ENCODE measurements at places on chromosomes 5 and 9. TPM values are rescaled to one million over a fixed set of nuclear protein-coding genes. Genes with fewer than 3 reads are reported as not detected.

GRCh38 chr9:79884546-79884945 is 312.8 kb downstream of the TLE4 start:
- H3K27ac ChIP-seq = no peak overlapping the region
- DNase-seq = no peak
- no peaks in the 10 kb centered on the region for H3K27me3 ChIP-seq
- H3K4me3 ChIP-seq = no peak overlapping the region
- H3K4me1 ChIP-seq = no peaks in the 10 kb centered on the region
- no peaks in the 10 kb centered on the region for H3K36me3 ChIP-seq

The HCN1 gene
- total RNA-seq = not detected

The C9 gene
- not detected for total RNA-seq

The KDM4C gene
- total RNA-seq = 22.1 TPM

The WNT8A gene
- not detected for total RNA-seq

DNA sequence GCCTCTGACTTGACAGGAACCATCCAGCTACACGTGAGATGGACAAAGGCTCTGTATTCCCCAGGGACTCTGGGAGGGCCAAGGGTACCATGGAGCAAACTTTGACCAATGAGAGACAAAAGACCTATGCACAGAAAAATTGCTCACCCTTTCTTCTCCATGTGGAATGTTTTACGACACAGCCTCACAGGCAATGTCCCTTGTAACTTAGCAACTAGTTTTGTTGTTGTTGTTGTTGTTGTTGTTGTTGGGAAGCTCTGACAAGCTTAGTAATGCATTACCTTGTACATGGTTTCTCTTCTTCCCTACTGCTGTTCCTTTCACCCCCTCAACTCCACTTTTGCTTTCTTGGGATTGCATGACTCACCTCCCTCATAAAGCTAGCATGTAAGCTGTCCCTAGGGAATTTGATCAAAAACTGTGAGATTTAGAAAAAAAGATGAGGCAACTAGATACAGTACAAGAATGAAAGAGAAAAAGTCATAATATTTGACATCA is 550.9 kb downstream of the RAB3C start:
- H3K4me1 ChIP-seq = no peaks in the 10 kb centered on the region
- H3K4me3 ChIP-seq = no peak overlapping the region

GRCh38 chr9:135622415-135623020 is 16.8 kb downstream of the GLT6D1 start:
- H3K4me3 ChIP-seq = no peak overlapping the region
- H3K36me3 ChIP-seq = no peaks in the 10 kb centered on the region
- no peaks in the 10 kb centered on the region for H3K4me1 ChIP-seq
- no peak for DNase-seq

GRCh38 chr5:11898-12297 is 80.1 kb upstream of the PLEKHG4B start:
- H3K4me1 ChIP-seq = no peaks in the 10 kb centered on the region
- H3K27me3 ChIP-seq = no peaks in the 10 kb centered on the region
- no peak for DNase-seq
- no peak overlapping the region for H3K27ac ChIP-seq
- no peak overlapping the region for H3K4me3 ChIP-seq

The FGF18 gene
- not detected for total RNA-seq

GRCh38 chr9:86557063-86557766 is 203.0 kb upstream of the TUT7 start:
- peaks cover 14% of the 10 kb centered on the region for H3K27me3 ChIP-seq
- no peak overlapping the region for H3K27ac ChIP-seq
- no peak overlapping the region for H3K4me3 ChIP-seq
- no peaks in the 10 kb centered on the region for H3K4me1 ChIP-seq
- DNase-seq = no peak
- no peaks in the 10 kb centered on the region for H3K36me3 ChIP-seq

DNA sequence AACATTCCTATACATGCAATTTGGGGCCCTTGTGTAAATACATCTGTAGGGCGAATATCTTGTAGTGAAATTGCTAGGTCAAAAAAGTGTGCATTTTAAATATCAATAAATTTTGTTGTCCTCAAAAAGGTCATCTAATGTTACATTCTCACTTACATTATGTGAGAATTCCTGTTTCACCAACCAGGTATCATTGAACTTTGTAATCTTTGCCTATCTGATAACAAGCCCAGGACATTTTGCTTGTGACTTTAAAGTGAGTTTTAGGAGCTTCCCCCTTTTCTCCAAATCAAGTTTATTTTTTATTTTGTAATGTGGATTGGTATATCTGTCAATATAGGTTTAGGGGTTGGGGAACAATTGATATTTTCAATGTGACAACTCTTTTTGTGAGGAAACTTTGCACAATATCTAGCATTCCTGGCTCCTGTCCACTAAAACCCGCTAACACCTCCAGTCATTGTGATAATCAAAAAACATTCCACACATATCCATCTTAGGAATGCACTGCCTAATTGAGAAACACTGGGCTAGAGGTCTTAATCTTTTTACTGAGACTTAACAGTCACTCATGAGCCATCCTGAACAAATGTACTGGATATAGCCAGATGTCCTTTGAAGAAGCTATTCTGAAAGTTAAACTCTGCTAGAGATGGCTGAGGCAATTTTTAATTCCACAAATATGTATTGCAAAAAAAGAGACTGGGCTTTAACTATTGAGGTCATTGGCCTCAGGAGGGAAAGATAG is 72.5 kb upstream of the SLC1A1 start:
- no peaks in the 10 kb centered on the region for H3K27me3 ChIP-seq
- no peak for DNase-seq
- H3K36me3 ChIP-seq = no peaks in the 10 kb centered on the region
- no peaks in the 10 kb centered on the region for H3K4me1 ChIP-seq
- no peak overlapping the region for H3K4me3 ChIP-seq
- H3K27ac ChIP-seq = no peak overlapping the region

DNA sequence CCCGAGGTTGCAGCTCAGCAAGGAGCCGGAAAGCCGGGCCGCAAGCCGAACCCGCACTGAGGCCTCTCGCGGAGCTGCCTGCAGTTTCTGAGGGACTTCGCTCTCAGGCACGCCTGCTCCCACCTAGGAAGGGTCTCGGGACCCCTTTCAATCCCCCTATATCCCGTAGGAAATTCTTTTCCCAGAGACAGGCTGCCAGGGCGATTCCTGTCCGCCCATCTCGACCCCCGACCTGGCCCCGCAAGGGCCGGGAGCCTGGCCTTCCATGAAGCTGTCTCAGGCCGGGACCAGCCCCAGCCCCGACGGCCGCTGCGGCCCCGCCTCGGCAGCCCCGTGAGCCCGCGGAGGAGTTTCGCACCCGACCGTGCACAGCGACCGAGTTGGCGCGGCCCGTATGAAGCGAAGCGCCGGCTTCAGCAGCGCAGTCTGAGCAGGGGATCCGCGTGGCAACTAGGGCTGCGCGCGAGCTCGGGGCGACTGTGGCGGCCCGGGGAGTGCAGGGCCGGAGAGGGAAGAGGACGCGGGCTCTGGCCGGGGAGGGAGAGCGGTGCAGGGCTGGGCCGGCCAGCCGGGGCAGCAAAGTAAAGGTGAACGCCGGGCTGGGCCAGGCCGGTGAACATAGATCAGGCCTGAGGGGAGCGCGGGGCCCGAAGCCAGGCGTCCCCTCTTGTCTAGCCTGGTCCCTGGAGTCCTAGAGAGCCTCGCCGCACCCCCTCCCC is 977 bp upstream of the PRDM12 start:
- peaks cover 26% of the 10 kb centered on the region for H3K4me1 ChIP-seq
- H3K36me3 ChIP-seq = no peaks in the 10 kb centered on the region
- no peak overlapping the region for H3K4me3 ChIP-seq

DNA sequence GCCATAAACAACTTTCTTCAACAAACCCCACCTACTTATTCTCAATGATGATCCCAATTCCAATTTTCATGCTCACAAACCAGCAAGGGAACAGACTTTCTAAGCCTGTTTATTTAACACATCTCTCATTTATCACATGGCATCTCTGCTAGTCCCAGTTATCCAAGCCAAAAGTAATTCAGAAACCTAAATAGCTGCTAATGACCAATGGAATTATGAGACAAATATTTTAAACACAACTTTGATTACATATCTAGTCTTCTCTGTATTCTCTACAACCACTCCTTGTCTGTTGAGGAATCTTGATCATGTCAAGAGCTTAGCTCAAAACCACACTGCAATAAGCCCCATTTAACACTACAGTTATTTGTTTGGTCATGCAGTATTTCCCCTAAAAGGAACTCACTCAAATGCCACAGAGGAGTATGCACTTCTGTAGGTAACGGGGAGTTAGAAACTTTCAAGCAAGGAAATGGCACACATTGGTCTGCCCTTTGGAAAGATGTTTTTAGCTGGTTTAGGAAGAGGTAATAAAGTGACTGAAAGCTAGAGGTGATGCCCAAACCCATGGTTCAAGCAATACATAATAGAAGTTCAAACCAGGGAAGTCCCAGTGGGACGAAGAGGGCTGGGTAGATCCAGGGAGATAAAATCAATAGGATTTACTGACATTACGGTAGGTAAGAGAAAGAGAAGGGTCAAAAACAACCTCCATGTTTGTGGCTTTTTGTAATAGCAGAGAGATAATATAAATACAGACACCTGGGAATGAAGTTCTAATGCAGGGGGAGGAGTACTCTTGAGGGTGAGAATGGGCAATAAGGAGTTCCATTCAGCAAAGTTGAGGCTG is 42.1 kb upstream of the HTR4 start:
- H3K4me3 ChIP-seq = no peak overlapping the region
- H3K27me3 ChIP-seq = no peaks in the 10 kb centered on the region
- no peak overlapping the region for H3K27ac ChIP-seq
- DNase-seq = no peak
- no peaks in the 10 kb centered on the region for H3K36me3 ChIP-seq
- no peaks in the 10 kb centered on the region for H3K4me1 ChIP-seq

The TMEM250 gene
- total RNA-seq = 13.9 TPM

DNA sequence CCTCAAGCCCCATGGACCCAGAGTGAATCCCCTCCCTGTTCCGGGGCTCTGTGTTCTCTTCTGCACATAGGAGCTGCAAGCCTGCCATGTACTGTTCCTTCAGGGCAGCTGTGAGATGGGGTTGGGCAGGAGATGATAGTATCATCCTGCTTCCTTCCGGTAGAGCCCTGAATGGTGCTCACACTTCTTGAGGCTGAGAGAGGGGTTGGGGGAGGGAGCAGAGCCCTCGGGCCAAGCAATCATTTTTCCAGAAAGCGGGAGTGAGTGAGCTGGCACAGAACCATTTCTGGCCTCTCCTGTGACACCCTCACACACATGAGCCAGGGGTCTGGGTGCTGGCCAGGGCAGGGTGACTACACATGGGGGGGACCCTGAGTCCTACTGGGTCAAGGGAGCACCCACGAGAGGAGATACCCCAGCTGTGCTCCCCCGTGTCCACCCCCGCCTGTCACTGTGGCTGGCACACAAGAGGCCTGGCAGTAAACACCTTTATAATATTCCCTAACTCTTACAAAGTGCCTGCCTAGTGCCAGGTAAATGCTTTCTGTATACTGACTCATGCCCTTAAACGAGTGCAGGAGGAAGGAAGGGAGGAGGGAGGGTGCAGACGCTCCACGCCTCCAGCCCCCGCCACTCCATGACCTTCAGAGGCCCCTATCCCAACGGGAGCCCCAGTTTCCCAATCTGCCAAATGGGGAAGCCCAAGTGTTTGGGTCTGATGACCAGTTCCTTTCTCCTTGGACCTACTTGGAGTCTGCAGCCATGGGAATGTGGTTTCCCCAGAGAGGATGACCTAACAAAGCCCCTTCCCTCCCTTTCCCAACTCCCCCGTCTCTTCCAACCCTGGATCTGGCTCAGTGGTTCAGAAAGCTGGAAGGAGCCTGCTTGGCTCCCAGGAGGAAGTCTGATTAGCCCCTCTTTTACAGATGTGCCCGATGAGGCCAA is 15.5 kb downstream of the AKNA start:
- no peaks in the 10 kb centered on the region for H3K4me1 ChIP-seq
- no peak overlapping the region for H3K4me3 ChIP-seq
- no peaks in the 10 kb centered on the region for H3K27me3 ChIP-seq
- no peak for DNase-seq
- peaks cover 16% of the 10 kb centered on the region for H3K36me3 ChIP-seq
- no peak overlapping the region for H3K27ac ChIP-seq

The COL5A1 gene
- not detected for total RNA-seq

DNA sequence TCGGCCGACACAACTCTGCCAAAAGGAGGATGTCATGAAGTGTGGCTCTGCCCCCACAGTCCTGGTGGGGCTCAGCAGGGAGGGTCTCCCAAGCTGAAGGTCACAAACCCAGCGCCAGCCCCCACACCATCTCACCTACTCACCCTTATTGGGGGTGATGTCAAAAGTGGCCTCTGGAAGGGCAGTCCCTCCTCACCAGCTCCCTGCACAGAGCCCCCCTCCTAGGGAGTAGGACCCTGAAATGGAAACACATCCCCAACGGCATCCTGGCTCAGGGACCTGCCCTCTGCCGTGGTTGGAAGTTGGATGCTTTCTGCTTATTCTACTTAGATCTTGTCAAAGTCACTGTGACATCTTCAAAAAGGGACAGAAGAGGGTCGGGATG is 89.5 kb downstream of the NSUN2 start:
- no peak overlapping the region for H3K27ac ChIP-seq
- H3K36me3 ChIP-seq = no peaks in the 10 kb centered on the region
- H3K27me3 ChIP-seq = no peaks in the 10 kb centered on the region

The SHOC1 gene
- total RNA-seq = not detected

DNA sequence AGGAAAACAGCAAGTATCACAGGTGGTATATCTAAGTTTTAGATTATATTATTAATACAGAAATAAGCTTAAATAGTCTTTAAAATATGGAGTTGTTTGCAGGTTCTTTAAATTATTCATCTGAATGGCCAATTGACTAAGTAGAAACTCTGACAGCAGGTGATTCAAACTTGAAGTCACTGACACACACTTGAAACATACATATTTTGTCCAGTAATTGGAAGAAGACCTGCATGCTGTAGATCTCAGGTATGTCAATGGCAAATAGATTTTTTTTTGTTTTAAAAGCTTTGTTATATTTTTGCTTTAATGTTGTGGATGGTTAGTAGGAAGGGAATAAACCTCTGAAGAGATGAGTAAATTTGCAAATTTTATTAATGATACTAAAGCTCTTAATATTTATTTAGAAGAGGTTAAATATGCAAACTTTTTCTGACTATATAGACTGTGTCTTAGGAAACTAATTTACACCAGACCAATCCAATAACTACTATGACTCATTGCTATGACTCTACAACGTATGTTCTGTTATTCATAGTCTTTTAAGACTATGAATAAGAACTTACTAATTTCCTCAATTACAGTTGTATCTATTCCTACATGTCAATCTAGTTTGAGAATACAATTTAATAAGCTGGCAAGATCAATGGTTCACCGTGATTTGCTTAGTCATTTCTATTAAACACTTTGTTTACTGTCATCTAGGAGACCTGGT is 53.9 kb upstream of the RORB start:
- no peak for DNase-seq
- no peak overlapping the region for H3K27ac ChIP-seq
- H3K4me3 ChIP-seq = no peak overlapping the region
- H3K27me3 ChIP-seq = no peaks in the 10 kb centered on the region

The RIC1 gene
- total RNA-seq = 19.0 TPM

GRCh38 chr5:126919566-126919965 is 110.8 kb downstream of the MARCHF3 start:
- H3K27ac ChIP-seq = no peak overlapping the region
- H3K36me3 ChIP-seq = peaks cover 5% of the 10 kb centered on the region
- DNase-seq = no peak
- no peaks in the 10 kb centered on the region for H3K4me1 ChIP-seq
